ENCODE measurements at places on chromosomes 7 and 10. TPM values are rescaled to one million over a fixed set of nuclear protein-coding genes. Genes with fewer than 3 reads are reported as not detected.

- DNase-seq = no peak
Measured at GRCh38 chr10:45373576-45374349, at the start of gene ALOX5. Gene ALOX5, plus strand, starts transcription at chr10:45374216. Its CDS starts 64 bp downstream, at chr10:45374280.

The SEMA3E gene
- total RNA-seq = 16.0 TPM

GRCh38 chr7:31437250-31437865 lies 76.5 kb upstream of the ITPRID1 start:
- no peak for DNase-seq

GRCh38 chr10:93106631-93107072 lies 33.0 kb downstream of the CYP26A1 start:
- DNase-seq = no peak

DNA sequence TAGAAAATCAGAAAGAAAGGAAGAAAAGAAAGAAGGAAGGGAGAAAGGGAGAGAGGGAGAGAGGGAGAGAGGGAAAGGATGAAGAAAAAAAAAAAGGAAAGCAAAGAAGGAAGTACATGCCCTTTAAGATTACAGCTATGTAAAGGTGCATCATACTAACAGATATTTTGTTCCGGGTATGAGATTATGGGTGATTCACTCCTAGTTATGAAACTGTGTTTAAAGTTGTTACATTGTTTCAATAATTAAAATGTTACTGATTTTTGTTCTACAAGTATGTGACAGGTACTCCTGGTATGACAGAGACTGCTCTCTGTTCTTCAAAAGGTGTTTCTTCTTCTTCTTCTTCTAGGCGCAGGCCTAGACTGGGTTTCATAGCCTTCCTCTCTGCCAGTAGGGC lies 808.9 kb downstream of the GRID1 start:
- DNase-seq = no peak

DNA sequence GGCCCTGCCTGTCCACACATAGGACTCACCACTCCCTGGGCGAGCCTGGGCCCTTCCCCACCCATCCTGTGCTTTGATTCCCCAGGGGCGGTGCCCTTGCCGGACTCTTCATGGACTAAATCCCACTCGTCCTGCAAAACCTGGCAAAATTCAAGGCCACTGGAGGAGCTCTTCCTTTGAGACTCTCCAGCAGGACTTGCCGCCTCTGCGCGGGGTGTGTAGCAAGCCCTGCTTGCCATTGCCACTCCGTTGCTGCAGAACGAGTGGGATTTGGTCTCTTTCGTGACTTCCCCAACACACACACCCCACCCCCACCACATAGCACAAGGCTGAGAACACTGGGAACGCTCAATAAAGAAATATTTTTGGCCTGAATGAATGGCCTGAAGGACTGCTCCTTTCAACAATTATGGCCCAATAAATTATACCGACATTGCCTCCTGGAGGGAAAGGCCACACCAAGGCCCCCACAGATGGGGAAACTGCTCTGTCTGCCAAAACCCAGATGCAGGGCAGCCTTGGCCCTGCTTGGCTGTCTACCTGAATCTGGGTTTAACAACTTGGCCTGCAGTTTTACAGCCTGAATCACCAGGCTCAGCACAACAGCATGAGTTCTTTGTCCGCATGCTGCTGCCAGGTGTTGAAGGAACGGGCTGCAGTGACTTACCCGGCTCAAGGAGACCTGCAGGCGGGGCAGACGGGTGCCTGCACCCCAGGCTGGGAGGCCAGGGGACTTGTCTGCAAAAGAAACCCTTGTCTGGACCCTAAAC lies 72.8 kb upstream of the KAT6B start:
- no peak for DNase-seq

DNA sequence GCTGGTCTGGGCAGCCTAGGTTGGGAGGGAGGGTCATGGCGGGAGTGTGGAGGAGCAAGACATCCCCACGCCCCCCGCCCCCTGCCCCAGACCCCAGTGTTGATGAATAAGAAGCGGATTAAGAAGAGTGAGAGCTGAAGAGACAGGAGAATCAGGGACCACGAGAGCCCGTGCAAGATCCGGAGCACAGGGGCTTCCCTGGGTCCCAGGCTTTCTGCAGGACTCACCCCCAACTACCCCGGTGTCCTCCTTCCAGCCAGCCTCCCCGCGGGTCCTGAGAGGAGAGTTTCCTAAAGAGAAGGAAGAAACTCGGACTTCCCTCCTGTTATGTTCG lies 20.1 kb downstream of the GHRHR start:
- no peak for DNase-seq

DNA sequence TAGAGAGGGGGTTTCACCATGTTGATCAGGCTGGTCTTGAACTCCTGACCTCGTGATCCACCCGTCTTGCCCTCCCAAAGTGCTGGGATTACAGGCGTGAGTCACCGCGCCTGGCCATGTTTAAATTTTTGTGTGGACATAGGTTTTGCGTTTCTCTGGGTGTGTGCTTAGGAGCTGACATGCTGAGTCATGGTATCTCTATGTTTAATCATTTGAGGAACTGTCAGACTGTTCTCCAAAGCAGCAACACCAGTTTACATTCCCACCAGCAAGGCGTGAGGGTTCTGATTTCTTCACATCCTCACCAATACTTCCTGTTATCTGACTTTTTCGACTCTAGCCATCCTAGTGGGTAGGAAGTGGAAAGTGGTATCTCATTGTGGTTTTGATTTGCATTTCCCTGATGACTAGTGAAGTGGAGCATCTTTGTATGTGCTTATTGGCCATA lies 153.7 kb downstream of the DNAJB6 start:
- DNase-seq = no peak

Data from dorsolateral prefrontal cortex (tissue), 122 donors.